ENCODE measurements at places on chromosomes 5 and 9.

GRCh38 chr9:19922476-19923118 lies 133.8 kb upstream of the SLC24A2 start:
- peak; percentile 62 for DNase-seq

DNA sequence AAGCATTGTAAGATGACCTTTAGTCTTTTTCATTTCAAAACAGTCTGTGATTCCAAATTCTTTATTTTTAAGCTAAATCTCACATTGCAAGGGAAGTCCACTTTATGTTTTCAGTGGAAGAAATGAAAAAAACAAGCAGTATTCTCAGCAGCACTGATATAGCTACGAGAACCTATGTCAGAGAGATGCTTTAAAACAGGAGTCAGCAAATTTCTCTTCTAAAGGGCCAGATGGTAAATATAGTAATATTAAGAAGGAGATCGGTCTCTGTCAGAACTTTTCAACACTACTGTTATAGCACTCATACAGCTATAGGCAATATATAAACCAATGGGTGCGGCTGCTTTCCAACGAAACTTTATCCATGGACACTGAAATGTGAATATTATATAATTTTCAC lies 18.7 kb downstream of the IL31RA start:
- no peak for DNase-seq

DNA sequence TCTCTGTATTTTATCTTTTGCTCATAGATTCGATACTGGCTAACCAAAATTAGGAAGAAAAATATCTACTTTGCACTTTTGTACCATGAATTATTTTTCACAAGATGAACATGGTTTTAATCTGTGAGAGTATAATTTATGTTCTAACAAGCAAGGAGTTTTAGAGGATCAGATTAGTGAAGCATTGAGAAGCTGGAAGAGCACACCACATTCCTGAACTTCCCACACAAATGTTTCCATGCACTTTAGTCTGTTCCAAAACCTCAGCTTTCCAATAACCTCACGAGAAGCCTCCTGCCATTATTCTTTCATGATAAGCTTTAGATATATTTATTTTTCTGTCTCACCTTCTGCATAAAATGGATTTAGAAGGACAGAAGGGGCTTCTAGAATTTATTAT lies 98.7 kb upstream of the MPDZ start:
- no peak for DNase-seq

DNA sequence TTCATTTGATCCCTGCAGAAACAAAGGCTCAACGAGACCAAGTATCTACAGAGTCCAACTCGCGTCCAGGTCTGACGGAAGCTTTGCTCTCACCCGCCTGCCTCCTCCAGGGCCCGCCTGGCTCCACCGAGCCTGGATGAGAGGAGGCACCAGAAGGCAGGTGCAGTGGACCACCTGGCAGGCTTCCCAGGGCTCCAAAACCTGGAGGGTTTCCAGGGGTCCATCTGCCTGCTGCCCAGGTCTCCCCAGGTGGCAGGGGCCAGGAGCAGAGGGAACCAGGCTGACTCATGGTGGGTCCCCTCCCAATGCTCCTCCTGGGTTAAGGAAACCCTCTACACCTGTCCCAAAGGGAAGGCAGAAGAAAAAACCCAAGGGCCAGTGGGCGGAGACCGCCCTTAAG lies 59.5 kb downstream of the VAV2 start:
- DNase-seq, result no peak

- peak; percentile 63 for DNase-seq
Measured at GRCh38 chr9:4489562-4489918, 728 bp upstream of the SLC1A1 start.

- DNase-seq, result no peak
Measured at GRCh38 chr5:20367178-20367577, 379.2 kb upstream of the CDH18 start.

DNA sequence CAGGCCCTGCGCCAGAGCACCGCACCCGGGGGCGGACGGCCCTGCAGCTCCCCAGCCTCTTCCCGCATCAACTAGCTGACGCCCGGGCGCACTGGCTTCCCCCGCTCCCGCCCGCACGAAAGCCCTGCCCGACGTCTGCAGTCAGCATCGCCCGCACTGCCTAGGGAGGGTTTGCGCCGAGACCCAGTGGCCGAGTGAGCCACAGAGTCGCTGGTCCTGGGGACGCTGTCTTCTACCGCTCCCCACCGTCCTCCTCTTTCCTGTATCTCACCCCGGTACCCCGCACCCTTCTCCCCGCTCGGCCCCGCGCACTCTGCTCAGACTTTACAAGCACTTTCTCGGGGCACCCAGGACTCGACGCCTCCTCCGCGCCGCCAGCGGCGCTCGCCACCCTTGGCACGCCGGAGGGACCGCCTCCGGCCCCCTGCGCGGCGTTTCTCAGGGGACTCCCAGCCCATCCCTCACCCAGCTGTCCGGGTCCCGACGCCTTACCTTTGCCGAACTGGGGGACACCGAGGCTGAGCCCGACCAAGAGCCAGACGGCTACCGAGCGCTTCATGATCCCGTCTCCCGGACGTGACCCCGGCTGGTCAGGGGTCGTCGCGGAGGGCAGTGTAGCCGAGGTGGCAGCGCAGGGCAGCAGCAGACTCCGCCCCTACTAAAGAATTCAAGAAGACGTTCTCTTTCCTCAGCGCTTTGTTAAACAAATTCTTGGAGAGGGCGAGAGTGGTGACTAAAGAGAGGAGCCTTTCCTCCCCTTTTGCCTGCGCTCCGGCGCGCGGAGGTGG lies 670 bp downstream of the EDIL3 start:
- DNase-seq, result peak; percentile 46

GRCh38 chr9:126661521-126662251 lies 48.0 kb downstream of the LMX1B start:
- peak; percentile 85 for DNase-seq

DNA sequence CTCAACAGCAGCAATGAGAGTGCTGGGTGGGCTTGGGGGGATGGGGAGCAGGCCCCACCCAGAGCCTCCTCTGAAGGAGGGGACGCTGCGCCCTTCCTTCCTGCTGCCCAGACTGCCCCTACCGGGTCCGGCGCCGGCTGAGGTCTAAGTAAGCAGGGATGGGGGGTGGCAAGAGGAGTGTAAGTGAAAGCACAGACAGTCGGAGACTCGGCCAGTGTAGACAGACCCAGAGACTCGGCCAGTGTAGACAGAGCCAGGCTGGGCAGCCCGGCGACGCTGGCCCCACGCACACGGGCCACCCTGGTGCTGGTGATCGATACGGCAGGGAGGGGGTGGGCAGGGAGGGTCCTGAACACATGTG lies 7.4 kb upstream of the ENTPD8 start:
- DNase-seq, result no peak

GRCh38 chr9:37565661-37566618 lies 10.2 kb downstream of the FBXO10 start:
- DNase-seq, result no peak

GRCh38 chr5:69276422-69277174 lies 41.9 kb downstream of the CDK7 start:
- DNase-seq, result no peak

DNA sequence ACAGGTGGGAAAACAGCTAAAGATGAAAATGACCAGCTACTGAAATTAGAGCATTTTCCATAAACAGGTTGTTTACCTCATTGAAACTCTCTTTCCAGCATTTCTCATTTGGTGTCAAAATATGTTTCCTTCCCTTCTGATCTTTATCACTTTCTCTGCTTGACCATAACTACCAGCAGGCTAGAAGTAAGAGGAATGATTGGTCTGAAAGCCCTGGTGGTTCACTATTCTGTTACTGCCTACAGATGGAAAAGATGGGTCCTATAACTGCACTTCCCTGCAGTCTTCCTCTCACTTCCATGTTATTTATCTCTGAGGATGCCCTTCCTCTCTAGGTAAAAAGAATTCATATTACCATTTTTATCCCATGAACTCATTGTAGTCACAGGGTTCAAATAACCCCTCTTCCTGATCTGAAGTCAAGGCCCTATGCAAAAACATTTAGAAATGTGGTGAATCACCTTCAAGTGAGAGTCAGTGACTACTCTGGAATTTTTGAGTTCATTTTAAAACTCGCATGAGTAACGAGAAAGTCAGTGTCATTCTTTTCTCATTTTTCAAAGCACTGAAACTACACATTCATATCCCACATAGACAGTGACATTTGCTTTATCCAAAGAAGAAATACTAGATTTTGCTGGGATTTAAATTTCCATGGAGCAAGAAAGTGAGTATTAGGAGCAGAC lies 51.7 kb downstream of the ZNF474 start:
- peak; percentile 68 for DNase-seq

DNA sequence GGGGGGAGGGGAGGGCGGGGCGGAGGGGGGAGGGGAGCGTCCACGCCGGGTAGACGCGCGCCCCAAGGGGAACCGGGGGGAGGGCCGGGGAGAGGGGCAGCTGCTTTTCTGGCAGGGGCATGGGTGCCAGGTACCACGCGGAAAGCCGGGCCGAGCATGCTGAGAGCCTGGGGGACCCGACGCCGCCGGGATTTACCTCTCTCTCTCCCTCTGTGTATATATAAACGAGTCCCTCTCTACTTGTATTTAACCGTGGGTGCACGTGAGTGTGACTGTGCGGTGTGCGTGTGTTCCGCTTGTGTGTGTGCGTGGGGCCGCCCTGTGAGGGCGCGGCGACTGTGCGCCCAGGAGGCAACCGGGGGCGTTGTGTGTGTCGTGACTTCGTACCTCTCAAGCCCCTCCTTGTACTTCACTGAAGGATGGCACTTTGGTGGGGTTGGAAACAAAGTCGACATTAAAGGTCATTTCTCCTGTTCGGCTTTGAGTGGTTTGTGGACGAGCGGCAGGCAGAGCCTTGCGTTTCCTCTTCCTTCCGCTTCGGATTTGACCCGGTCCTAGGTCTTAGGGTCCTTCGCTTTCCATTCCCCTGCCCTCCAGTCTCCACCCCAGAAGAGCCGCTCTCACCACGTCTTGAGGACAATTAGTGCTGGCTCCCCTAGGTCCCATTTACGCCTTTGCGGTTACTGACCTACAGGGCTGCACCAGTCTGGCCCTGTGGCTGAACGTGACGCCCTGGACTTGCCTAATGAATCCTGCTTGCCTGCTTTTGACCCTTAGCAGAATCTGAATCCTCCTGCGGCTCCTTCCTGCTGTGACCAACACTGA lies 36.2 kb upstream of the TTC1 start:
- peak; percentile 10 for DNase-seq

- no peak for DNase-seq
Measured at GRCh38 chr5:138833726-138834480, 41.2 kb downstream of the LRRTM2 start.

- peak; percentile 3 for DNase-seq
Measured at GRCh38 chr9:27408482-27408881, 111.5 kb upstream of the EQTN start.

GRCh38 chr9:85016384-85017006 lies 347.0 kb downstream of the NTRK2 start:
- no peak for DNase-seq

DNA sequence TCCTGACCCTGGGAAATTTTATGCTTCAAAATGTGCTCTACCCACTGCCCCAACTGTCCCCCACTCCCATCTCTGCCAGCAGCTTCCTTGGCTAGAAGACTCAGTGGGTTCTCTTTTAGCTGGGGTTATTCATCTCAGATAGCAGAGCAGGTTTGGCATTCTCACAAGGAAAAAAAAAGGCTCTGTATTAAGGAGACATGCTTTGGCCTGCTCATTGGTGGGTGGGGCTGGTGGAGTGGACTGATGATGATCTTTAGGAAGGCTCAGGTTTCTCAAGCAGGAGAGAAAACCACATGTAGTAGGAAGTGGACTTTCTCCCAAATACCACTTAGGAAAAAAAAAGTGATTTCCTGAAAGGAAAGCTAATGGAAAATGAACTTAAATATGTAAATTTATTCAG lies 279.2 kb upstream of the ZNF462 start:
- DNase-seq, result no peak

DNA sequence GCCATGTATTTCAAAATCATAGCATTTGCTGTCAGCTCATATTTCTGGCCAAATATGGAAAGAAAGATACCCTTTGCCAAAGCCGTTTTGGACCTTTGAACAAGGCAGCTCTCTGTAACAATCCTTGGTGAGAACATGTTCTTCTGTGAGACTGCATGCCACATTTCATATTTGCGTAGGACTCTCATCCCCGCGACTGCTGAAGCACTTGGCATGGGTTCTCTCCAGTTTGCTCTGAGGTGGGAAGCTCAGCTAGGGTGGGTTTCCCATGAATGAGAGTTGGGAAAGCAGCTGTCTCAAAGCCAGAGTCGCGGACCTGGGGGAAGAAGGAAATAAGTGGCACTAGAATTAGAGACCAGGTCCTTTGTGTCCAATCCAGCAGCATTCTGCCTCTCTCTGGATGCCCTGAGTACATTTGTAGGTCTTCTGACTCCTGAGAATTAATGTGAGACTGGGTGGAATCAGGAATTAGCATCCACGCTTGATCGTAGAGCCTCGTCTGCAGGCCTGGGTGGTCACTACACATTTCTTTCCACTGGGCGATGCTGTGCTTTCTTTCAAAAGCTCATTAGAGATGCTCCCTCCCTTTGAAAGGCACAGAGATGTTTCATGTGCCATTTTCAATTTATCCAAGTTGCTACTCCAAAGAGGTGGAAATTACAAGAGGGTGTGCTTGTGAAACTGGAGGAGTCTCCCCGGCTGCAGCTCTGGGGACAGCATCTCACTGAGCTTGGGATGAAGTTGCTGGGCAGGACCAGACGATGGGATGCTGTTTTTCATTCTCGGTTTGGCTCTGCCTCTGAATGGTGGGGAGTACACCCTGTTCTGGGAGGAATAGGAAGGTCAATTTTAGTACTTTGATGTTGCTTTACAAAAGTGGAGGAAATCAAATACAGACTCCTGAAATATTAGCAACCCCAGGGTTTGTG lies 197.2 kb downstream of the GADD45G start:
- no peak for DNase-seq

DNA sequence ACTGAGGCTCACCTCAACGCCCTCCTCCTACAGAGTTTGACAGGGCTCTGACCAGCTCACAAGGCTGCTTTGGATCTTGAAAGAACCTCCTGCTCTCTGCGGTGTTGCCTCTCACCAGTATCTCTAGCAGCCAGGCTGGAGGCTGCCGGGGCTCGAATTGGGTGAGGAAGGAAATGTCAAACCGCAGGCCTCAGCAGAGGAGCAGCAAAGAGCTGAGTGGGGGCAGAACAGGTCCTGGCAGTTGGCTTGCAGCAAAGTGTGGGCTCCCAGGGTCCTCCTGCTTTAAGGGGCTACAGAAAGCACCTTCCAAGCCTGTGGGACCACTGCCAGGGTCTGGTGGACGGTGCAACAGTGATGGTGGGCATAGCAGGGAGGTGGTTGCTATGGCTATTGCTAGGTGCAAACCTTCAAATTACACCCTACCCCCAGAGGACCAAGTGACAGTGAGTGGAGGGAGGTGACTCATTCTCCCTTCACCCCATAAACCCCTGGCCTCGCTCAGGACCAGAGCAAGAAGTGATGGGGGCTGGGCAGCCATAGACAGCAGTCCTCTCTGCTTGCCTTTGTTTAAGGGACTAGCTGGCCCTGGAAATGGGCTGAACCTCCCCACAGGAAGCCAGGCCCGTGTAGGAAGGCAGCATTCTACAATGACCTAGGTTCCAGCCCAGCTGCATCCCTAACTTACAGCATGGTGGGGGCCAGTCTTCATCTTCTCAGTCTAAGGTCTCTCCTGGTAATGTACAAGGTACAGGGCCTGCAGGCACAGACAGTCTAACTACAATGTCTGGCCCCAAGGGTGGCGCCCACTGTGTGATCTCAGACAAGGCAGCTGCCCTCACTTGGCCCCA lies 18.7 kb downstream of the LCP2 start:
- peak; percentile 9 for DNase-seq

Data from dermis blood vessel endothelial cell (primary cell).